ENCODE measurements at places on chromosomes 7 and 10.

DNA sequence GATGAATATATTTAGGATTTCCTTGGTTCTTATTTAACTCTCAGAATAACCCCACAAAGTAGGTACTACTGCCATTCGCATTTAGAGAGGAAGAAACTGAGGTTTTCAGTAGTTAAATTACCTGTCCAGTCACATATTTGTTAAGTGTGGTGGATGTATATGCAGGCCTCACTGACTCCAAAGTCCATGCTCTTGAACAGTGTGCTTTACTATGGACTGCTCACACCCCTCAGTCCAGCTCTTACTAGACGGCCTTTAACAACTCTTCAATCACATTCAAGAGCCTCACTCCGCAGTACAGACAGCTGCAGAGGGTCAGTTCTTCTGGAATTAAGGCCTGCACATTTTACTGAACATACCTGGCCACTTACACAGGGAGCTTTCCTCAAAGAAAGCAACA, 36.2 kb downstream of the ZNF248 start:
- DNase-seq = no peak

DNA sequence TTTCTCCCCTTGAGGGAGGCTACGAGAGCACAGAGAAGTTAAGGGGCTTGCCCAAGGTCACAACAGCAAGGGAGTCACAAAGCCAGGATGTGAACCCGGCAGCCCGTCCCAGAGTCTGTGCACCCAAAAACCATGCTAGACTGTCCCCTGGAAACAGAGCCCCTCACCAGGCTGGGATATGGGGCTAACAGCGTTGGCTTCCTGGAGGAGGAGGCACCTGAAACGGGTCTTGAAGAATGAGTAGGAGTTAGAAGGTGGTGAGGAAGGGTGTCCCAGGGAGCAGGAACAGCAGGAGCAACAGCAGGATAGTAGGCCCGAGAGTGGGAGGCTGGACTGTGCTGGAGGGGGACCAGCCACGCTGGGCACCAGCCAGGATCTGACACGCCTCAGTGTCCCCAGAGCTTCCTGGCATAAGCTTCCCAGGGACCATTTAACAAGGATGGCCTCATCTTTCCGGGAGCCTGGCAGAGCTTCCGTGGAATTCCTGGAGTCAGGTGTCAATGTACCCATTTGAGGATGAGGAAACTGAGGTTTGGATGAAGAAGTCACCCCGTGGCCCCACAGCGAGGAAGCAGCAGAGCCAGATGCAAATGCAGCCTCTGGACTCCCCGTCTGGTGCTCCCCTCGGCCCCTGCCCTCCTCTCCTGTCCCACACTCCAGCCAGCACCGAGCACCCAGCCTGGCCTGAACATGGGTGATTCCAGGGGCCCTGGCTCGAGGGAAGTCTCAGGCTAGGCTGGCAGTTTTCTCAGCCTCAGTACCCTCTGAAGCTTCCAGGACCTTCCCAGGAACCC, 3.3 kb upstream of the GRIFIN start:
- DNase-seq = no peak

- DNase-seq = no peak
These were observed 584.9 kb downstream of the GRM8 start for GRCh38 chr7:126667742-126668366.

DNA sequence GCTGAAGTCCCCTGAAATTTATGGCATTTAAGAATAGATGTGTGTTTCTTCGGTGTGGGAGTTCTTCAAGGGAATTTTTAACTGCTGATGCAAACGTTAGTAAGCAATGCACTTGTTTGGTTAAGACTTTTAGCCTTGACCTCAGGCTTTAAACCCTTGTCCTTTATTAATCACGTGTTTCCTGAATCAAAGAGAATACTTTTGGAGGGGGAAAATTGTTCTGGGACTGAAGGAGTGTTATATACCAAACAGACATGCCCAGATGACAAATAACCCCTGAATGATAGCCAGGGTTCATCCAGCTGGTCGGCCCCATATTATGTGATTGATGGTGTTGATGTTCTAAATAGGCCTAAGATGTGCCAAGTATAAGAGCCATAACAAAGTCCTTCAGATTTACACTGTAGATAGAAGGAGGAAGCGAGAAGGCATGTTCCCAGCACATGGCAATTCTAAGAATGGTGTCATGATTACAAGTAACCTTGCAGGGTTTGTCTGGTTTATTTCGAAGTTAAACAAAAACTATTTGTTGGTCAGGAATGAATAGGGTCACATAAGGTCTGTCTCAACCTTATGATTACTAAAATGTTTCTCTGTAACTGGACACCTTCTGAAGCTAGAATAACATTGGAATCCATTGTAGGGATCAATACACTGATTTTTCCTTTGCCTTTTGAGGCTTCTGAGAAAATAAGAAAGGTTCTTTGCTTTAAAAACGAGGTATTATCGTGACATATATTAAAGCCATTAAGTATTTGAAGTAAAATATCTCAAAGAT, 124.2 kb upstream of the SEM1 start:
- DNase-seq = no peak

DNA sequence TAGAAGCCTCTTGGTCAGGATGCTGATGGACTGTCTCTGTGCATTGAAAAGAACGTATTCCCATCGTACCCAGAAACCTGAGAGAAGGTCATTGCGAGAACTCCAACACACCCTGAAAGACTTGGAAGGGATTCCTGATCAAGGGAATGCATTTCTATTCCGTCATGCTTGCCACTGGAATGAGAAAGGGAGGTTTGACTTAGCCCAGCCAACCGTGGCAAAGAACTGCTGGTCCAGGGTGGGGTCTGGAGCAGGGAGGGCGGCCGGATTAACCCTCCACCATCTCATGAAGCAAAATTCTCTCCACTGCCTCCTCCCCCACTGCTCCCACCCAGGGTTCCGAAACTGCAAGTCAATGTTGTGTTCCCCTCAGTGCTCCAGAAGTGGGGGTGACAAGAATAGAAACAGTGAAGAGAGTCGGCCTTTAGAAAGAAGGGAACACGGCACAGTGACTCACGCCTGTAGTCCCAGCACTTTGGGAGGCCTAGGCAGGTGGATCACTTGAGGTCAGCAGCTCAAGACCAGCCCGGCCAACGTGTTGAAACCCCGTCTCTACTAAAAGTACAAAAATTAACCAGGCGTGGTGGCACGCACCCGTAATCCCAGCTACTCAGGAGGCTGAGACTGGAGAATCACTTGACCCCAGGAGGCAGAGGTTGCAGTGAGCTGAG, 137.5 kb upstream of the MGMT start:
- DNase-seq = no peak

- no peak for DNase-seq
These were observed 18.3 kb downstream of the SGMS1 start for GRCh38 chr10:50605269-50605950.
